Stimulated activated CD8-positive, alpha-beta memory T cell treated with anti-CD3 and anti-CD28 coated beads, Interleukin-2, amount 100 ng/mL, for 1 hour (primary cell): ENCODE measurements at places on chromosomes 2 and 18.

DNA sequence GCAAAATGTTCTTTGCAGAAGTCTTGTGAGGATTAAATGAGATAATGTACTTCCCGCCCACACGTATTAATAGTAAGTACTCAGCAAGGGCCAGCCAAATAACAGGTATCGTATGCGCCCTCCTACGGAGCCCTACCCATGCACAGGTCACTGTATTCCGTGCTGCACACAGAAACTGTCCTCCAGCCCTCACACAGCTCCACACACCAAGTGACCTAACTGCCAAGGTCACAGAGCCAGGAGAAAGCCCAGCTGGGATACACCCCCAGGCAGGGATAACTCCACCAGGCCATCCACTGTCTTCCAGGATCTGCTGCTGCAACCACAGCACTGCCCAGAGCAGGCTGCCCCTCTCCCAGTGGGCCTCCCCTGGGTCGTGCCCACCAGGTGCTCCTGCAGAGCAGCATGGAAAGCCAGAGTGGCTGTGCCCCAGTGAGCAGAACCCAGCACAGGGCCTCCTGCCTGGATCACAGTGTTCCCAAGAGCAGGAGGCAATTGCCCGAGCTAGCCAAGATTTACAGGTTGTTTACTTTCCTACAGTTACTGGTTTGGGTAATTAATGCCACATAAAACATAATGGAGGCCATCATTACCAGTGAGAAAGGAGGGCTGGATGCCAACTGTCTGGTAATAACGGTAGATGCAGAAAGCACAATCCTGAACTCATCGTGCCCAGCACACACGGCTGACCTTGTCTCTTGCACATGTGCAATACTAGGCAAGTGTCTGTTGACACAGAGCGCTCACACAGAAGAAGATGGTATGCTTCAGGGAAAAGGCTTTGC lies 24.4 kb downstream of the TFCP2L1 start:
- DNase-seq: no peak

GRCh38 chr2:8352296-8352695 lies 329.6 kb upstream of the ID2 start:
- DNase-seq: no peak

DNA sequence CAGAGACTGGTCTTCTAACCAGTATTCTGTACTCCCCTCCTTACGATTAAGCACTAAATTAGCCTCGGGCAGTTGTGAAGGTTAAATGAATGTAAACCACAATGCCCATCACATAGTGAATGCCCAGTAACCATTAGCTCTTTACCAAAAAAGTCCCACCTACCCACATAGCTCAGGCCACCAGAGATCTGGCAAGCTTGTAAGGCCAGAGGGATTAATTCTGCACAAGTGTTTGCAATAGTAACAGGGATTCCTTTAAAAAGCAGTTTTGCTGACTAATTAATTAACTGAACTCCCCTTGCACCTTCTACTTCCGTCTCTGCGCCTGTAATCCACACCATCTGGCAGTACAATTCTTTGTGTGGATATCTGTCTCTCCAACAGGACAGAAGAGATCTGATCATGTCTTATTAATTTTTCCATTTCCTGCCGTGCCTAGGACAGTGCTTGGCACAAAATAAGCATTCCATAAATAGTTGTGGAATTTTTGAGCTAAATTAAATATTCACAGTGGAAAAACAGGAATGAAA lies 36.2 kb upstream of the IGFBP2 start:
- no peak for DNase-seq

GRCh38 chr18:59273759-59274532 lies 692 bp upstream of the RAX start:
- no peak for DNase-seq

DNA sequence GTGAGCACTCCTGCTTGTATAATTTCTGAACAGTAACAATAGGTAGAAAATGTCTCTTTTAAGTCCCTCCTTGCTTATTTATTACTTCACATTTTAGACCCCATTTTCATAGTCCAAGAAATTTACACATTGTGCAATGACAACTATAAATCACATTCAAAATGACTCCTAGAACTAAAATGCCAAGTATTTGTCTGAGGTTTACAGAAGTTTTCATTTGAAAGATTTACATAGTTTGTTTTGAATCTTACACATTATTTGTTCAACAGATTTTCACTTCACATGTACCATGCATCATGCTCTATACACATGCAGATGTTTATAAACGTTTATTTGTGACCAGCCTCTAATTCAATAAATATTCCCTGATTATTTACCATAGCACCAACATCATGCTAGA lies 15.7 kb upstream of the TRIB2 start:
- no peak for DNase-seq

- DNase-seq: no peak
Measured at GRCh38 chr2:226780431-226780830, 19.2 kb downstream of the IRS1 start.

- DNase-seq: no peak
Measured at GRCh38 chr2:84969511-84970209, 1.3 kb upstream of the KCMF1 start.

- DNase-seq: no peak
Measured at GRCh38 chr18:8724452-8724851, 19.1 kb downstream of the MTCL1 start.

GRCh38 chr2:161416708-161417437 lies 776 bp downstream of the TBR1 start:
- DNase-seq: no peak

GRCh38 chr2:30225131-30225762 lies 6.1 kb upstream of the LBH start:
- DNase-seq: no peak

DNA sequence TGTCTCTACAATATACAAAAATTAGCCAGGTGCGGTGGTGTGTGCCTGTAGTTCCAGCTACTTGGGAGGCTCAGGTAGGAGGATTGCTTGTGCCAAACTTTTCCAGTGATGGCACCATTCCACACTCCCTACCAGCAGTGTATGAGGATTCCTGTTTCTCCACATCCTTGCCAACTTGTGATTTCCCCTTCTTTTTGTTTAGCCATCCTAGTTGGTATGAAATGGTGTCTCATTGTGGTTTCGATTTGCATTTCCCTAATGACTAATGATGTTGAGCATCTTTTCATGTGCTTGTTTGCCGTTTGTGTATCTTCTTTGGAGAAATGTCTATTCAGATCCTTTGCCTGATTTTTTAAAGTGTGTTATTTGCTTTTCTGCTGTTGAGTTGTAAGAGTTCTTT lies 41.0 kb downstream of the EPB41L5 start:
- no peak for DNase-seq

DNA sequence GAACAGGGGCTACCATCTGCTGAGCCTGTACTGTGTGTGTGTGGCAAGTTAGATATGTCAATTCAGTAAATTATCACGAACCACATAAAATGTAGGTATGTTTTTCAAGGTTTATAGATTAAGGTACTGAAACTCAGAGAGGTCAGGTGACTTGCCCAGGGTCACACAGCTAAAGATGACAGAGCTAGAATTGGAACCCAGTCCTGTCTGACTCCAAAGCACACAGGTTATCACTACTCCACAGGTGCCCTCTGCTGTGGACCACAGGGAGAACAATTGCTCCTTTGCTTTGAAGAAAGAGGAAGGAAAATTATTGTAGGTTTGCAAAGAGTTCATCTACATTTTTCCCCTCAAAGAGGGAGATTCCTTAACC lies 229.7 kb upstream of the AGAP1 start:
- no peak for DNase-seq

DNA sequence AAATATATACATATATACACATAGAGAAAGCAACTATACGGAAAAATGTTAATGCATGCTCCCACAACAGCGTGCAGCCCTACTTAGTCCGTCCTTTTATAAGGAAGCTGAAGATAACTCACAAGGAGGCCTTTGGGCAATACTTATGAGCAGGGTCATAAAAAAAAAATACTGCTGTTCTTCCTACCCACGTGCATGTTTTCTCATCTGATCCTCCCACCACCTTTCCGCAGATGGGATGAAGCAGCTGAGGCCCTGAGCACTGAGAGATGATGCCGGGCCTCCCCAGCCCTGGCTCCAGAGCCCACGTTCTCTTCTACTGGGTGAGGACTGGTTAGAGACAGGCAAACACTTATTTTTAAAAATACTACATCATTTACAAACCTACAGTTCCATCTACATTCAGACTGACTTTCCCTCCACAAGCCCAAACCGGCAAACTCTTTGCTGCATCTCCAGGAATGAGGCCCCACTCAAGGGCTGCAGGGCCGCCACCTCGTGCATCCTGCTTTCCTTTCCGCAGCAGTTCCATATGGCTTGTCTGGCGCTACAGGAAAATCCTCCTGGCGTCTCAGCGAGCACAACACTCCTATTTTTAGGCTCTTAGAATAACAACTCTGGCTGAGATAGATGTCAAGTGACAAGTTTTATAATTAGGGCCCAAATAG lies 41.6 kb downstream of the TBC1D8 start:
- no peak for DNase-seq

- no peak for DNase-seq
Measured at GRCh38 chr2:215904101-215904500, 109.2 kb downstream of the MREG start.

DNA sequence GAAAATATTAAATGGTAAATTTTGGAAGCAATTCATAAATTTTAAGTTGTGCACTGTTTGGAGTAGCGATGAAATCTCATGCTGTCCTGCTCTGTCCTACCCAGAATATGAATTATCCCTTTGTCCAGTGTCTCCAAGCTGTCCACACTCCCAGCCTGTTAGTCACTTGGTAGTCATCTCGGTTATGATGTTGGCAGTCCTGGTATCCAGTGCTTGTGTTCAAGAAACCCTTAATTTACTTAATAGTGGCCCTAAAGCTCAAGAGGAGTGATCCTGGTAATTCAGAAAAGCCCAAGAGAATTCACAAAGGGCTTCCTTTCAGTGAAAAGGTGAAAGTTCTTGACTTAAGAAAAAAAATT lies 71.8 kb upstream of the STAM2 start:
- no peak for DNase-seq

DNA sequence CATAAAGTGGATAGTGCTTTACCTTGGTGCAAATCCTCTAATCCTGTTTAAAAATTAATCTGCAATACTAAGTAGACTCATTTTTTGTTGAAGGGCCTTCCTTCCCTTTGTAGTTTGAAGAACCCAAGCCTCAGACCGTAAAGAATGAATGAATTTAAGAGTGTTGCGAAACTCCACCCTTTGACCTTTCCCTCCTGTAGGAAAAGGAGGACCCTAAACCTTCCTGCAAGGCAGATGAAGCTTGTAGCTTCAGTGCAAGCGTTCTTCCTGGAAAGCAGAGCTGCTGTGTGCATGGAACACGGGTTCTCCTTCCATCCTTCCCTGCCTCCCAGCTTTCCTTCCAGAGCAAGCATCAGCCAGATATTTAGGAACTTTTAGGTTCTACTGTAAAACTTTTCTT lies 1.7 kb downstream of the IMPA2 start:
- DNase-seq: no peak

- no peak for DNase-seq
Measured at GRCh38 chr2:65368468-65368867, 63.9 kb downstream of the SPRED2 start.

DNA sequence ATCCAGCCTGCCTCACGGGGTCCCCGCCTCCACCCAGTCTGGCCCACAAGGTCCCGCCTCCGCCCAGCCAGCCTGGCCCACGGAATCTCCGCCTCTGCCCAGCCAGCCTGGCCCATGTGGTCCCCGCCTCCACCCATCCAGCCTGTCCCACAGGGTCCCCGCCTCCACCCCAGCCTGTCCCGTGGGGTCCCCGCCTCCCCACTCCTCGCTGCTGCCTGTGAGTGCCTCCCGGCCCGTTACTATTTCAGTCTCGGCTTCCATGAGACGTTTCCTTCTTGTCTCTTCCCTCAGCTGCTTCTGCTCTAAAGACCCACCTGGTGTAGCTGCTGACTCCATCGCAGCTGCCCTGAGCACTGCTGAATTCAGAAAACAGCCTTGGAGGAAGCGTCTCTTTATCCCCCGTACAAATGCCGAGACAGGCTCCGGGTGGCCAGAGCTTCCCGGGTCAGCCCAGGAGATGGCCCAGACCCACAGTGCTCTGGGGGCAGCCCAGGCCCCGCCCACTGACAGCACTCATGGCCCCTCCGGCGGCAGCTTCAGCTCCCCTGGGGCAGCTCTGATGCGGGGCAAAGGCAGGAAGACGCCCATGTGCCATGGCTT lies 69.8 kb downstream of the NFATC1 start:
- DNase-seq: no peak

GRCh38 chr2:219486380-219486959 lies 12.2 kb upstream of the GMPPA start:
- no peak for DNase-seq

- DNase-seq: no peak
Measured at GRCh38 chr2:11768946-11769345, 22.5 kb downstream of the LPIN1 start.

DNA sequence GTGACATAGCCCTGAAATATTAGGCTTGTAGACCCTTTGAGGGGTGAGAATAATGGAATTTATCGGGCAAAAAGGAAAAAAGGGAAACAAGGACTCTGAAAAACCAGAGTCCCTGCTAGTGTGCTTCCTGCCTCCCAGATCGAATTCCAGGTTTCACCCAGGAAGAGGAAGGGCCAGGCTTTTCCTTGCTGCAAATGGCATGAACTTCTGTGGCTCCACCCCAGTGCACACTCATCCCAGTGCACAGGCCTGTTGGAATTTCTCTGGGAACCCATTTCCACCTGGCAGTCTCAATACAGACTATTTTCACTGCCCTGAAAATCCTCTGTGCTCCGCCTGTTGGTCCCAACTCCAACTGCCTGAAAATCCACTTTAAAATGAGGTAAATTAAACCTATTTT lies 29.9 kb downstream of the C18orf54 start:
- DNase-seq: no peak

DNA sequence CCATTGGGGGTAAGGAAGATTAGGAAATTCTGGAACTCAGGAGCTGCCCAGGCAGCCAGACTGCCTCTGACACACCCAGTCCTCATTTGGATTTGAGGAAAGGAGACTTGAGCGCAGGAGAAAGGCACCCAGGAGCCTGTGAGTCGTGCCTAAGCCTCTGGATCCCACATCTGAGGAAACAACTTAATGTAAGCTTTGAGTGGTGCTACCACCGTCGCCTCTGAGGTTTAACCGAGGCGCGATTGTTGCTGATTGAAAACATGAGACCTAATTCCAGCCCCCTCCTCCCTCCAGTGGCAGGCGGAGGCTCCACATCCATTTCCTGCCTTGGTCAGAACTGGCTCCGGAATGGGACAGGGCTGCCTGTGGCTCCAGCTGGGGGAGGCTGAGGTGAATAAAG lies 176.7 kb upstream of the PKDCC start:
- DNase-seq: no peak

GRCh38 chr2:232974396-232974795 lies 38.7 kb downstream of the NGEF start:
- no peak for DNase-seq

DNA sequence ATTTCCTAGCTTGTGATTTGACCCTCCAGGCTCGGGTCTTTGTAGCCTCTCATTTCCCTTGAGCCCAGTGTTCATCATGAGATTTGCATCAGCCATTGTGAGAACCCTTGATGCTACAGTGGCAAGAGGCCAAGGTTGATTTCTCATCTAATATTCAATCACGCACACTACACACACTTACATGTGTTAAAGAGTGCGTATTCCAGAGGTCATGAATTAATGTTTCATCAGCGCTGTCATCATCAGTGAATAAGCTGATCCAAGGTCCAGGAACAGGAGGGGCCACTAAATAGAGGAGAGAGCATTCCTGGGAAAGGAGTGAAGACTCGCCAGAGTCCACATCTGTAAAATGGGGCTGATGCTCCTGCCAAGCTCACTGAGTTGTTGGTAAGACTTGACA lies 276.1 kb upstream of the SIX2 start:
- no peak for DNase-seq

- DNase-seq: no peak
Measured at GRCh38 chr18:28855524-28855923, 678.6 kb upstream of the CDH2 start.

GRCh38 chr2:234257859-234258561 lies 207.5 kb downstream of the SPP2 start:
- no peak for DNase-seq

- no peak for DNase-seq
Measured at GRCh38 chr18:32674491-32674890, 98.3 kb downstream of the KLHL14 start.
